Anterior cingulate cortex (tissue), 58 donors: ENCODE measurements at places on chromosomes 13 and 19.

DNA sequence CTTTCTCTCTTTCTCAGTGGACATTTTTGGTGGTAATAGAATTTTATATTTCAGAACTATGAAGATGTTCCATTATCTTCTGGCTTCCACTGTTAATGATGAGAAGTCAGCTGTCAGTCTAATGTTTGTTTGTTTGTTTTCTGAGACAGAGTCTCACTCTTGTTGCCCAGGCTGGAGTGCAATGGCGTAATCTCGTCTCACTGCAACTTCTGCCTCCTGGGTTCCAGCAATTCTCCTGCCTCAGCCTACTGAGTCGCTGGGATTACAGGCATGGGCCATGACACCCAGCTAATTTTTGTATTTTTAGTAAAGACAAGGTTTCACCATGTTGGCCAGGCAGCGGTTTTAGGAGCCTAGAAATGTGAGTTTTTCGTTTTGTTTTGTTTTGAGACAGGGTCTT is 4.7 kb downstream of the ZNF317 start:
- DNase-seq: no peak

- no peak for DNase-seq
These were observed 1346.0 kb upstream of the SPRY2 start for GRCh38 chr13:81686877-81687276.

GRCh38 chr13:70424928-70425327 is 316.7 kb upstream of the KLHL1 start:
- DNase-seq: no peak

- peak; percentile 74 for DNase-seq
These were observed 2.1 kb upstream of the SLC27A5 start for GRCh38 chr19:58513694-58514563.

DNA sequence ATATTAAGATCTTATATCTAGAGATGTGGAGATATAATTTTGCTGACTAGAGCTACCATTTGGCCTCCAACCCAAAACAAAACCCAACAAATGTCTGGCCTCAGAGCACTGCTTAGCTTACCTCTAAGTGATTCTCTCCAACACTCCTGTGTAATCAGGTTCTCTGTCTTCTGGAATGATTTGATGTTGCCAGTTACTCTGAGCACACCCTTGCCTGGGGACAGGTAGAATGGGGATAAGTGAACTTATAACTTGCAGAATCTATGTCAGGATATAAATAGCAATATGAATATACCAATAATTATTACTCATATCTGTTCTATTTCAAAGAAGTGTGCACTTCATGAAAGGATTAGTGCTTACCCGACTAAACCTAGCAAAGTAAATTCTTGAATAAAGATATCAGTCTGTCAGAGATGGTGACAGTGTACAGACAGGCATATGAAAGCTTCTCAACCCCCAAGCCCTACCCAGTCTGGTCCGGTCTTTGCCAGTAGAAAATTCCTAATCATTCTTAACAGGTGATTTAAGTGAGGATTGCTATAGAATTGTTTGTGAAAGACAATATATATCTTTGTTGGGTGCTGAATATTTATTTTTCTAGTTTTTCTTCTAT is 33.0 kb downstream of the ZAR1L start:
- no peak for DNase-seq

DNA sequence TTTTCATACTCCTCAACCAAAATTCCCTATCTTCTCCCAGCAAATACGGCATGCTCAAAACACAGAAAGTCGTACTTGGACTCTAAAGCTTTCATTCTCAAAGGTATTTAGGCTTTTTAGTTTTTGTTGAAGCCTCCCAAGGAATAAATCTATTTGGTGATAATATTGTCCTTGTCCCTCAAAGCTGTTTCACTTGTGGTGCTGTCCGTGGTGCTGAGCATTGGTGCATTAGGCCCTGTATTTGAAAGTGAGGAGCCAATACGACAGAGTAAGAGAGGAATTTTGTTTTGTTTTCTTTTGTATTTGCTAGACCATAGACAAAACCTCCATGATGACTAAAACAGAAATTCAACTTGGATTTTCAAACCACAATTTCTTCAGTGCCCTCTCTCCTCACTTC is 3.2 kb upstream of the LGALS13 start:
- no peak for DNase-seq

GRCh38 chr19:12551060-12551832 is at the start of gene ZNF564:
Gene ZNF564, minus strand, starts transcription at chr19:12551482. Its CDS starts 150 bp downstream, at chr19:12551332.
- peak; percentile 87 for DNase-seq

- no peak for DNase-seq
These were observed 64.3 kb downstream of the CACNA1A start for GRCh38 chr19:13441810-13442512.

GRCh38 chr19:29375429-29376119 is 150.2 kb upstream of the VSTM2B start:
- no peak for DNase-seq

- no peak for DNase-seq
These were observed 1.8 kb downstream of the DACH1 start for GRCh38 chr13:71864986-71865873.

- DNase-seq: no peak
These were observed 6.5 kb upstream of the EDDM13 start for GRCh38 chr19:56266051-56266450.

DNA sequence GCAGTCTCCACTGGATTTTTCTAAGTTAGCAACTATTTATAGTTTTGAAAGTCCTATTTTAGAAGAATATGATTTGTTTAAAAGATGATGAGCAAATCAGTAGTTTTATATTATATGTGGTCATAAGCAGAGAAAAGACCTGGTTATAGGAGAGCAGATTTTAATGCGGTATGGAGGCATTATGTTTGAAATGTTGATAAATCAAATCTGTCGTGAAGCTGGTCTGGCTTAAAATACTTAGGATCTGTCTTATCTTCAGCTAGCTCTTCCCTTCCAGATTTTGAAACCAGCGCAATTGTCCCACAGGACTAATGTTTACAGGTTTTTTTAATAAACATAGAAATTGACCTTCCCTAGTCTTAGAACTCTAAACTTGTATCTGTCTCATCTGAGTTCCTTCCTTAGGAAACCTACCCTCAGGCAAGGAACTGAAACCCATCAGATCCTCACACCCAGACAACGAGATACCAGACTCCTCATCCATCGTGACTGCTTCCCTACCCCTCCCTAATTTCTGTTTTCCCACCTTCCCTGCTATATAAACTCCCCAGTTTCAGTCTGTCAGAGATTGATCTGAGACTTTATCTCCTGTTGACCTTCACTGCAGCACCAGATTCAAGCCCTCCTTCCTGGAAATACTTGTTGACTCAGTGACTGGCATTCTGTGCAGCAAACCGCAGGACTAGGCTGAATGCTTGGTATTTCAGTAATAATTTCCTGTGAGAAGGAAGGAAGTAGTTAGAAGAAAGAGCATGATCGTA is 37.8 kb upstream of the CXCL17 start:
- no peak for DNase-seq

GRCh38 chr13:92804346-92804745 is 422.3 kb upstream of the GPC6 start:
- DNase-seq: no peak

DNA sequence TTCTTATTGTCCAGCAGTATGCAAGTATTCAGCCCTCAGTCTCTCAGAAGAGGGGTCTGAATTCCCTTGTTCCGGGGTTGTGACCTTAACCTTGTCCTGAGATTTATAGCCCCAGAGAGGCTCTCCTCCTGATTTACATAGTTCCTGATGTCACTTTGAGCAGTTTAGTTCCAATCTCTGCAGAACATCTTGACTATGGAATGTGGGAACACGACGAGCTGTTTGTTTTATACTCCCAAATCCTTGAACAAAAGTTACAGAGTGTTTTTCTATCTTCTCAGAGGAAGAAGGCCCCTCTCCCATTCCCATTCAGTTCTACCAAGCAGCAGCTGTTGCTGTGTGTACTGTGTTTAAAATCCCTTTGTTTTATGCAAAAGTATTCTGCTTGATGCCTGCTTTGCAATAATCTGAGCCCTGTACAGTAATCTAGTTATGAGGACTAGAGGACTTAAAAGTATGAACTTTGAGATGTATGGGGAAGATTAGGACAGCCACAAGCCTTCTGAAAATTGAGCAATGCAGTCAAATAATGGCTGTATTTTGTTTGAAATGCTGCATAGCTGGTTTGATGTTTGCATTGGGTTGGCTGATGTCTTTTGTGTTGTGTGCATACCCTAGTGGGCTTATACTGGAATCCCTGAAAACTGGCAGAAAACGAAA is 74.7 kb downstream of the KL start:
- no peak for DNase-seq

DNA sequence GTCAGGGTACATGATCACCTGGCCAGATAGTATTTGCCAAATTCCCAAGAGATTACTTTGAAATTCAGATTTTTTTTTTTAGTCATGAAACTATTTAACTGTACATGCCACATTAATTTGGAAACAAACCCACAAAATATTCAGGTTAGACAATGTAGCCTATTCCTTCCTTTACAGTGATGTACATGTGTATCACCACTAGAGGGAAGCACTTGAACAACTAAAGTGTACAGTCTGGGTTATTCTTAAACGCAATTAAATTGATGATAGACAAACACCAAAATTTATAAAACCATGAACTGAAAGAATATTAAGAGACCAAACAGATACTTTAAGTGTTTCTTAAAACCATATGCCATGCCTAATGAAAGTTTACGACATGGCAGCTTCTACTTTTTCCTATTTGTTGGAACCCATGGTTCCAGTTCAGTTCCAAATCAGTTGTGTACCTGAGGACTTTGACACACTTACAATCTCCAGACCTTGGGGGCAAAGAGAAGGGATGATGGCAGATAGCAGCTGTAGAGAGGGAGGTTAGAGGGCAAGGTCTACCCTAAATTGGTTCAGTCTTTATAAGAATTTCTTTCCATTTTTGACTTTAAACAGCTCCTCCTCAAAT is 52.8 kb downstream of the TNFSF13B start:
- DNase-seq: no peak

- DNase-seq: no peak
These were observed 4.9 kb upstream of the C2CD4C start for GRCh38 chr19:413756-414420.

DNA sequence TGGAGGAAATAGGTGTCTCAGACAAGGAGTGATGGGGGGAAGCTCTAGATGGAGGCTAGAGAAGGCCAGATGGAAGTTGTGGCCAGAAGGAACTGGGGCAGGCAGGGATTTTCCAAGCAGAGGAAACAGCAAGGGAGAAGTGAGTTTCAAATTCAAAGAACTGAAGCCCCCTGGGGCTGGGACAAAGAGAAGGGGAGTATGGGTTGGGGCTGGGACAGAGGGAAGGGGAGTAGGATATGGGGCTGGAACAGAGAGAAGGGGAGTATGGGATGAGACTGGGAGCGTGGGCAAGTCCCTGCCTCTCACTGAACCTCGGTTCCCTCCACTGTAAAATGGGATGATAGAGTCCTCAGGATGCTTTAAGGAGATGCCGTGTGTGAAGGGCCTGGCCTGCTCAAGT is 1.9 kb upstream of the GTF2F1 start:
- DNase-seq: no peak

DNA sequence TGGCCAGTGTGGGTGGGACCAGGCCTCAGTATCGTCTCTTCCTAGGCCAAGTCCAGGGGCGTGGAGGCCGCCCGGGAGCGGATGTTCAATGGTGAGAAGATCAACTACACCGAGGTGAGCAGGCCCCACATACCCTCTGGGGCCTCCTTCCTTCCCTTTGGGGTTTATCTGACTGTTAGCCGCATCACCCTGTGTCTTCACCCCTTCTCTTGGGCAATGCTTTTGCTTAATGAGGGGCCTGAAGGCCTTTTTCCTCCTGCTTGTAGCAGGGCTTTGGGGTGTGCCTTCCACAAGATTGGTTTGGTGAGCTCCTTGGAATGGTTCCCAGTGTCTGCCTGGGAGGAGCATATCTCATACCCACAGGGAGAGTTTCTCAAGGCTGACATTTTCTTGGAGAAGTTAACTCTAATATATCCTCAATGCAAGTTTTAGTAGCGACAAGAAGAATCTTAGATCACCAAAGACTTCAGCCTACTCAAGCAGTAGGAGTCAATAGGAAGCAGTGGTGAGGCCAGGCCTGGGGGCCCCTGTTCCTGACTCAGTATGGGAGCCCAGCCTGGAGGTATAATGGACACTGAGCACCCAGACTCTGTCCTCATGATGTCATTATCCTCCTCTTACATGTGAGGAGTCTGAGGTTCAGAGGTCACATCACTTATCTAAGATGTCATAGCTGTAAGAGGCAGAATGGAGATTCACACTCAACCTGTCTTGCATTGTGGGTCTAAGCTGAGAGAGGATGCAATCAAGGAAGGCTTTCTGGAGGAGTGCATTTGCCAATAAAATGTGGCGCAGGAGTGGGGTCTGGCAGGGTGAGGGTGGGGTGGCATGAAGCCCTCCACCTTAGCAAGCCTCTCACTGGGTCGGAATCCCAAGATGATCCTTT is 2.0 kb downstream of the GPI start:
- DNase-seq: no peak

- DNase-seq: no peak
These were observed 11.6 kb downstream of the DIAPH3 start for GRCh38 chr13:60152114-60152513.

- DNase-seq: no peak
These were observed 9.5 kb upstream of the NDUFS7 start for GRCh38 chr19:1374250-1374577.
